SK-N-SH (cell line): ENCODE measurements at places on chromosomes 5 and 9. TPM values are rescaled to one million over a fixed set of nuclear protein-coding genes. Genes with fewer than 3 reads are reported as not detected.

- no peak for DNase-seq
Observed at GRCh38 chr9:96442491-96442890, 7.5 kb upstream of the HABP4 start.

The GTF3C5 gene
- polyA plus RNA-seq: 57.3 and 59.1 TPM in 2 replicates

DNA sequence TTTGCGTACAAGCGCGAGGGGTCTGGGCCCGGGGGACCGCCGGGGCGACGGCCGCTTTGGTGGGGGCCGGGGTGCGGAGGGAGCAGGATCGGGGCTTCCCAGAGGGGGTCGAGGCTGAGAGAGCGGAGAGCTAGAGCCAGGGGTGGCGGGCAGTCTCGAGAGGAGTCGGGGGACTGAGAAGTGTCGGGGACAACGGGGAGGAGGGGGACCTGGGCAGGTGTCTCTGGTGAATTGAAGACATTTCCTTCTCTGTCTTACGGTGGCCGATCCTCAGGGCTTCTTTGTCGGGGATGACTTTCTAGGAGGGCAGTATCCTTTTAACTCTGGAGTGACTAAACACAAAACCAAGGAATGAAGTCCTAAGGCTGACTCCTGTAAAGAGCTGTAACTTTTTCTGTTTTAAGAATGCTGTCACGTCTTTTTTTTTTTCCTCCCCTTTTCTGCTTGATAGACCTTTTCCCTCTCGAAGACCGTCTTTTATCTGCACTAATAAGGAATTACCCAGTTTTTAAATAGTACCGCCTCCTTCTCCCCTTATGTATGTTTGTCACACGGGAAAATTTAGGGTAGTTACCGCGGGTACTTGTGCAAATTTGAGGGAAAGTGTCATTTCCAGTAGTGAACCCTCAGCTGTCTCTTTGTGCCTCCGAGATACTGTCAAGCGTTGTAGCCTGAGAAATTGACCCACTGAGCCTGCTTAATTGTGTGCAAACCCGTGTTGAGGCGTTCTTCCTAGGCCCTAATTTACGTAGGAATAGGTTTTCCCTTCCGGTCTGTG, 822 bp downstream of the DENND4C start:
- peak; percentile 20 for DNase-seq

GRCh38 chr5:138078006-138078643, 5.7 kb upstream of the WNT8A start:
- no peak for DNase-seq

The BRINP1 gene
- polyA plus RNA-seq: 0.34 and 0.41 TPM in 2 replicates
